Lung microvascular endothelial cell (primary cell): ENCODE measurements at places on chromosomes 1 and 21.
A peak's percentile ranks its signal among the peaks of the same experiment; 100 is the strongest.

DNA sequence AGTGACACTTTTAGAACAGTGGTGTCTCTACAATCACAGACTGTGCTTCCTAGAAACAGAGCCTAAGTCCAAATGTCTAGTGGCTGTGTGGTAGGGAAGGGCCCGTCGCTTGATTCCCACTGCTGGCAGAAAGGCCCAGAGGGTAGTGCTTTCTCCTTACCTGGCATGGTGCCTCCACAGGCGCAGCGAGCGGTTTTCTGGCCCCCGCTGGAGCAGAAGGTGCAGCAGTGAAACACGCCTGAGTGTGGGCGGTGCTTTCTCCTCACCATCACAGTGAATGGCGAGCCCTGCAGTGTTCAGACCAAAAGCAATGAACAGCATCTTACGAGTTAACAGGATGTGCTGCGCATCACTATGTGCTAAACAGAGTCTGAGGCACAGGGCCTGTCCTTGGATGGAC, 8.3 kb downstream of the TRIM45 start:
- no peak for DNase-seq

DNA sequence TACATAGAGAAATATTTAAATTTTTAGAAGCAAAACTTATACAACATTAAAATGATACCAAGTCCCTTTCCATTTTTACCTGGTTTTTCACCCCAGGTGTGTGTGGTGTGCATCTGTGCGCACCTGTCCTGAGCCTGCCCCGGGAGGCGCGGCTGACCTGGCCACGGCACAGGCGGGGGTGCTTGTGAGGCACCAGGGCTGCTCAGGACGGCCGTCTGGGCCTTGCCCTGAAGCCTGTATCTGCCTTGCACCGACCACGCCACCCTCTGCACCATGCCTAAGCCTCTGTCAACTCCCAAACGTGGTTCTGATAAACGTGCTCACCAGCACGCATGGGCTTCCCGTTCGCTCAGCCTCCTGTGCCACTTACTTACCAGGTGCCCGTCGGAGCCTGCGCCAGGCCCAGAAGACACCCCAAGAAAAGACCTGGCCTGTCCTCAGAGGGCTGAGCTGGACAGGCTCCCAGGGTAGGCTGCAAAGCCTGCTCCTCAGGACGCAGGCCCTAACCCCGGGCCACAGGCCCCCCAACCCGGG, 20.9 kb downstream of the PANK4 start:
- DNase-seq = no peak

GRCh38 chr1:45012639-45013278, 705 bp downstream of the UROD start:
- peak; percentile 70 for DNase-seq

GRCh38 chr1:70966018-70966638, 81.5 kb downstream of the PTGER3 start:
- DNase-seq = peak; percentile 20

DNA sequence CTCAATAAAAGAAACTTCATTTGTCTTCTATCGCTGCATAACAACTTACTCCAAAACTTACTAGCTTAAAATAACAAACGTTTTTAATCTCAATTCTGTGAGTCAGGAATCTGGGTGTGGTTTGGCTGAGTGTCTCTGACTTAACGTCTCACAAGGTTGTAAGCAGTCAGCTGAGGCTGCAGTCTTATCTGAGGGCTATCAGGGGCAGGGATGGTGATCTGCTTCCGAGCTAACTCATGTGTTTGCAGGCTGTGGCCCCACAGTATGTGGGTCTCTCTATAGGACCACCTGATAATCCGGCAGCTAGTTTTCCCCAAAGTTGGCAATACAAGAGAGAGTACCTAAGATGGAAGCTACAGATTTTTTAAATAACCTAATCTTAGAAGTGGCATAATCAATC, 234.2 kb upstream of the FGGY start:
- DNase-seq = peak; percentile 81
